Stimulated activated CD4-positive, alpha-beta T cell treated with anti-CD3 and anti-CD28 coated beads, Interleukin-1b, Interleukin-23, amount 100 ng/mL, for 1 hour (primary cell): ENCODE measurements at places on chromosomes 16 and 17.

- no peak for DNase-seq
Observed at GRCh38 chr16:56929639-56930038, 2.3 kb upstream of the HERPUD1 start.

GRCh38 chr16:17529982-17530760 lies 59.4 kb upstream of the XYLT1 start:
- peak; percentile 0 for DNase-seq

- no peak for DNase-seq
Observed at GRCh38 chr16:30351001-30351441, 4.1 kb downstream of the CD2BP2 start.

- no peak for DNase-seq
Observed at GRCh38 chr17:81404558-81405165, 9.4 kb downstream of the BAHCC1 start.

GRCh38 chr17:49975531-49975930 lies 6.5 kb downstream of the DLX4 start:
- no peak for DNase-seq

- no peak for DNase-seq
Observed at GRCh38 chr17:1736348-1737281, 6.1 kb upstream of the SERPINF2 start.

DNA sequence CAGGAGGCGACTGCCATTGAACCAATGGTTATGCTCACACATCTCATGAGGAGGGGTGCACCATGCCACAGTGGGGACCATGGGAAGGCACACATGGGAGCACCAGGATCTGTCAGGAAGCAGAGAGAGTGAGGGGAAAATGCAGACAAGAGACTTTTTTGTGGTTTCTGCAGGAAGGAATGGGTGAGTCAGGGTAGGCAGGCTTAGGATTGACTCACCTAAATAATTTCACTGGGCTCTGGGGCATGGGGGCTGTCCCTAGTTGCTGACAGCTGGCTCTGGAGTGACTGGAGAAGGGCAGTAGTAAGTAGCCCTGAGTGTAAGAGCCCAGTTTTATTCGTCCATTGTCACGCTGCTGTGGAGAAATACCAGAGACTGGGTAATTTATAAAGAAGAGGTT lies 202.4 kb downstream of the AXIN2 start:
- no peak for DNase-seq

- DNase-seq = no peak
Observed at GRCh38 chr17:76542566-76542971, 2.7 kb downstream of the PRCD start.

DNA sequence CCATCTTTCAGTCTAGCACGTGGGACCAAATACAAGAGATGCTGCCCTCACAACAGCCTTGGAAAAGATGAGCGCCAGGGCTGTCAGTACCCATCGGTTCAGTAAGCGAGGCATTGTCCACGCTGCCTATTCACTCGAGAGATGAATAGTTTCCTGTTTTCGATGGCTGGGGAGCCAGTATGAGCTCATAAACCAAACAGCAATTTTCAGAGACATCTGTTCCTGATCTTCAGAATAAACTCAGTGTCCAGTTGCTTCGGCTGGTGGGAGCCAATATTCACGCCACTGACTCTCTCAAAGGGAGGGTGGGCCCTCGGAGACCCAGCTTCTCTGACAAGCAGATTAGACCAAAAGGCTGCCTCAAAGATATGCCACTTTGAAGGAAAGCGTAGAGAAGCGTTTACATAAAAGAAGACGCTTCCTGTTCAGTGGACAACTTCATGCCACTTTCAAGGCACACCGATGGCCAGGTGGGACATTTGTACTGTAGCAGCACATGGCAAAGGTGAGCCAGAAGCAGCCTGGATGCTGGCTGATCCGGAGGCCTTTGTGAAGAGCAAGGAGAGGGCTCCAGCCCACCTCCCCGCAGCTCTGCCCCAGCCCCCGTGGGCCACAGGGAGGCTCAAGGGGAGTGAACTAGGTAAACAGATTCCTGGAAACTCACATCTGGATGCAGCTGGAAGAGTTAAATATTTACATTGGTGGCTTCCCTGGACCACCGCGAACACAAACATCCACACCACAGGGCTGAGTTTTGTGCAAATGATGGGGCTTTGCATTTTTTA lies 6.0 kb downstream of the TIMM22 start:
- DNase-seq = no peak

DNA sequence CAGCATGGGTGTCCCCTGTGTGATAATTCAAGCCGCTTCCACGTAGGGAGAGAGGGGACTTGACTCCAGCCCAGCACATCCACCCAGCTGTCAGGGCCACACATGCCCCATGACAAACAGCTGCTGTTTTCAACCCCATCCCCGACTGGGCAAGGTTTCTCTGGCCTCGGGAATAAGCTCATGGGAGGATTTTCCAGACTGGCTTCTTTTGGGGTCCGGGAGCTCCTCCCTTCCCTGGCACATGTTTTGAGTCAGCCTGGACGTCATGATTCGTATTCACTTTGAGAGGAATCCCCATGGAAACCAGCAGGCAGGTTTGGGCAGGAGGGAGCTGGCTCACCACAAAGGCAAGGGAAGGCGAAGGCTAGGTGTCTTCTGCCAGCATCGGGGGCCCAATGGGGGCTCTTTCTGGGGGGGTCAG lies 156.4 kb downstream of the CMIP start:
- no peak for DNase-seq

DNA sequence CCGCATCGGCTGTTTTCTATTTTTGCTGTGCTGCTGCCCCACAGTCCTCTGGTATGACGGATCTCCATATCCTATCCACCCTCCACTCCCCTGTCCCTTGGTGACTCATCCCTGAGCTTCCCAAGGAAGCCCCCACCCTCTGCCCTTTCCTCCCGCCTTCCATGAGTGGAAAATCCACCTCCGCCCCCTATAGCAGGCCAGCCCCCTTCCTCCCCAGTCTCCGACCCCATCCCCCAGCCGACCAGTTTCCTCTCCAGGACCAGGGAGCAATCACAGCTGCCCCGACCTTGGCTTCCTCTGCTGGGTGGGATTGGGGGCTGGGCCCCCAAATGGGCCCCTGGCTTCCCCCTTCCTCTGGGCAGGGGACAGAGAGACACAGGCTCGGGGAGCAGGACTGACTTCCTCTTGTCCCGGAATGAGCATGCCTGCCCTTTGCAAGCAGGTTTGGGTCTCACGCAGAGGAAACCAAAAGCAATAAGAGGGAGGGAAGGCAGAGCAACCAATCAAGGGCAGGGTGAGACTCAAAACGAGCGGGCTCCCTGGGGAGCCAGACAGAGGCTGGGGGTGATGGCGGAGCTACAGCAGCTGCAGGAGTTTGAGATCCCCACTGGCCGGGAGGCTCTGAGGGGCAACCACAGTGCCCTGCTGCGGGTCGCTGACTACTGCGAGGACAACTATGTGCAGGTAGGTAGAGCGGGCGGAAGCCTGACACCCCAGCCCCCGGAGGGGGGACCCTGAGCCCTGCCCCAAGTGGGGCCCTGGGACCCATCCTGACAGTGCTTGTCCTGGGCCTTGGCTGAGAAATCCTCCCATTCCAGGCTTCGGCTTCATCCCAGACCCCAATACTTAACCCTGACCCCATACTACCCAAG lies at the start of the genes ABI3 and GNGT2:
Gene ABI3 (plus strand): TSS at position 550 of the 872 bp plus-strand sequence. CDS start 18 bp downstream, at position 568.
Gene GNGT2 (minus strand): TSS at position 417 of the 872 bp plus-strand sequence. CDS start 3,152 bp downstream, outside the sequence.
- DNase-seq = peak; percentile 37

GRCh38 chr17:74547736-74548135 lies 1.8 kb upstream of the CD300C start:
- DNase-seq = no peak

DNA sequence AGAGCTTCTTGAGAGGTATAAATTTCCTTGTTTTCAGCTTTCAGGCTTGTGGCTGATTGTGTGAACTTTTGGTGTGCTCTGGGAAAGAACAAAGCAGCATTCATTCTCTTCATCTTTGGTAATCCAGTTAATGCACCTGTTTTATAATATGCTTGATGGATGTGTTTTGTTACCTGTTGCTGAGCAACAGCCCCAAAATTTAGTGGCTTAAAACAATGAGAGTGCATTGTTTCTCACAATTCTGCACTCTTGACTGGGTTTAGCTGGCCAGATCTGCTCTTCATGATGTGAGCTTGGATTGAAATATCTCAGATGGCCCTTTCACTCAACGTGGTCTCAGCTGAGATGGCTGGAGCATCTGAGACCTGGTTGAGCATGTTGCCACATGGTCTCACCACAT lies 58.7 kb upstream of the NOL11 start:
- no peak for DNase-seq

GRCh38 chr16:10076037-10076436 lies 106.2 kb downstream of the GRIN2A start:
- no peak for DNase-seq

- no peak for DNase-seq
Observed at GRCh38 chr17:44581868-44582267, 24.6 kb downstream of the FZD2 start.

DNA sequence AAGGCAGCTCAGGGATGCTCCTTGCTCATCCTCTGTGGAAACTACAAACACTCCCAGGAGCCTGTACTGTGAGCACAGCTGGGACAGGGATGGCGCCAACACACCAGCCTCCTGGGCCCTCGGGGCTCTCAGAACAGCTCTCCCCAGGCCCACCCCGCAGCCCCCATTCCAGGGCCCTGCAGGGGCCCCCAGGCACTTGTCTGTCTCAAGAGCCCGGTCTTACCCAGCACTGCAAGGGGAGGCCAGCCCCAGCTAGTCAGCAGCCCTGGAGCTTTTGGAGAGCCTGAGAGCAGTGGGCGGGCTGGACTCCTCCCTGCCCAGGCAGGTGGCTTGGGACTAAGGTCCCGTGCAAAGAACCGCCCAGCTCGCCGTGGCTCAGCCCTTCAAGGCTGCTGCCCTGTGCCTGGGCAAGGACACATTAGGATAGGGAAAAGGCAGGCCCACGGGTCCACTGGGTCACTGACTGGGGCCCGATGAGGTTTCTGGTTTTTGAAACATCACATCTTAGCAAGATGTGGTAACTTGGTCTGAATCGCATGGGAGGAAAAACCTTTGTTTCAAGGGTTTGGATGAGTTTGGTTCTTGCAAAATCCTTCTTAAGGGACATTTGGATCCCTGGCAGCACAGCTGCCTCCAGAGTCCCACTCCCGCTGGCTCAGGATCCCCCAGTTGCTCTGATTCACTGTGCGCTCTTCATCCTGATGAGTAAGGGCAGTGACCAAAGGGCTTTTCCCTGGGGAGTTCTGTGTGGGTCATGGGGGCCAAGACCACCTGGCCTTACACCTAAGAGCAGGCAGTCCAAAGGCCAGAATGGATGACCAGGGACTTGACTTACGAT lies 2.8 kb downstream of the DNASE1L2 start:
- DNase-seq = no peak

DNA sequence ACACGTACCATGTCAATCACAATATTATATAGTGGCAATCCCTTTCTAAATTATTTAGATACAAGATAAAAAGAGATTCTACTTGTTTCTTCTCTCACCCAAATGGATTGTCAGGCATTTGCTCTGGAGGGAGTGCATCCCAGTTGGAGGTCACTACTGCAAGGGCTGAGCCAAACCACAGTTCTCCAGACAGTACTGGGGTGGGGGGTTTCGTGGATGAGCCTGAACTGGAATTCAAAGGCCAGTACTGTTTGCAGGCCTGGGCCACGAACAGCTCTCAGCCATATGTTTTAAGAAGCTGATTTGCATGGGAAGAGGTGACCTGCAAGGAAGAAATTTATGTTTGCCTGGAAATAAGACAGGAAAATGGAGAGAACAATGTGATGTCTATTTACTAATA lies 314.9 kb downstream of the PMP22 start:
- DNase-seq = no peak

GRCh38 chr16:4402439-4403132 lies 13.8 kb downstream of the CORO7 start:
- DNase-seq = peak; percentile 50

DNA sequence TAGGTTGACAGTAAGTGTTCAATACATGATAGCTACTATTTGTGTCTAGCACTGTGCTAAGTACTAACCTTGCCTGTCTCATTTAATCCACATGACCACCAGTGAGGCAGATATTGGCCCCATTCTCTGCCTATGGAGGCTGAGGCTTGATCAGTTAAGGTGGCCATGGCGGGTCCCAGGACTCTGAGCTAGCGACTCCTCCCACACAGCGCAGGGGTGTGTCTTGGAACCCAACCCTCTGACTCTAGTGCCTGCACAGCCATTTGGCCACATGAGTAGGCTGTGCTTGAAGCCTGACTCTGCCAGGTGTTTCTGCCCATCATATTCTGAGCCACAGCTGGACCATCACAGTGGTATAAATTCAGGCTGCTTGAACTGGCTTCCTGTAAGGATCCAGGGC lies 6.4 kb downstream of the NHERF1 start:
- DNase-seq = no peak

DNA sequence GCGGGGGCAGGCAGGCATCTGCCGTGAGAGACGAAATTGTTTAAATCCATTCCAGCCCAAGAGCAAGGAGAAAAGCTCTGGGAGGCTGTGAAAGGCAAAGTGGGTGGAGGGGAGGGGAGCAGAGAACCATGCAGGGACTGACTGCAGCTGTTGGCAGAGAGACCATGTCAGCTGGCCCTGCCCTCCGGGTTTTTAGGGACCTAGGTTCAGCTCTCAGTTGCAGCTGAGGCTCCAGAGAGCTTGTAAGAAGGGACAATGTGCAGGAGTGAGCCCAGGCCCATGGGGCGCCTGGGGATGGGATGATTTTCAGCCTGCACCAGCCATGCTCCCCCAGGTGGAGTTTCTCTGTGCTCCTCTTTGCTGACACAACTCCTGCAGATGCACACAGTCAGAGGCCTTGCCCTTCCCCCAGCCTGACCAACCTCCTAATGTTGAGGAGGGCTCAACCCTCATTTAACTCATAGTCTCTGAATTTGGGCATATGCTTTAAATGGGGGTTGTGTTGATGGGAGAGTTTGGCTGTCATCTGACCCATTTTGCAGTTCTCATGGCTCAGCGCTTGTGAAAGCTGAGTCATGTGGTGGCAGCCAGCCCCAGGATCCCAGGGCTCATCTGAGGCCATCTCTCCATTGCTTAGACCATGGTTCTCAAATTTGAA lies 70.9 kb downstream of the PLXDC1 start:
- DNase-seq = no peak

DNA sequence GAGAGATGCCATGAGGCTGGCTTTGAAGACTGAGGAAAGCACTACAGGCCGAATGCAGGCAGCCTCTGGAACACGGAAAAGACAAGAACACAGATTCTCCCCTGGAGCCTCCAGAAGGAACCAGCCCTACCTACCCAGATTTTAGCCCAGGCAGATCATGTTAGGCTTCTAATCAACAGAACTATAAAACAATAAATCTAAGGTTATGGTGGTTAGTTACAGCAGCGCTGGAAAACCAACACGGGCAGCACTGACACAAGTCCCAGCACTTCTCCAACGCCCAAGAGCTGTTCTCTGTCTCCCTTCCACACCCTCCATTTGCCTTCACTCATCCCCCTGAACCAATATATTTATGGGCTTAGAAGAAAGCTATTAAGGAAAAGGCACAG lies 7.5 kb downstream of the ANKRD11 start:
- no peak for DNase-seq
